ENCODE measurements at places on chromosomes 11 and 22.

GRCh38 chr11:78046486-78046854 is 17.2 kb upstream of the THRSP start:
- DNase-seq: no peak

DNA sequence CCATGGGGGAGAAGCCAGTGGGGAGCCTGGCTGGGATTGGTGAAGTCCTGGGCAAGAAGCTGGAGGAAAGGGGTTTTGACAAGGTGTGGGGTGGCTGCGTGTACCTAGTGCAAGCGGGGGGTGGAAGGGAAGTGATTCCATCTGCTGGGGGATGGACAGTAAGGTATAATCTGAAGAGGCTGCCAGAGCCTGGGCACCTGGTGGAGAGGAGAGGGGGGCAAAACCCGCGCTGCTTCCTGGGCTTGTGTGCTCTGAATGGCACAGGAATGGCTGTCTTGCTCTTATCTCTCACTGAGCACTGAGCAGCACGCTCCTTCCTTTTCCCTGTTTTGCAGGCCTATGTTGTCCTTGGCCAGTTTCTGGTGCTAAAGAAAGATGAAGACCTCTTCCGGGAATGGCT is 988 bp downstream of the BANF1 start:
- DNase-seq: no peak

- DNase-seq: no peak
These were observed 547.6 kb downstream of the BUD13 start for GRCh38 chr11:116225236-116225635.

GRCh38 chr11:83816572-83817187 is 530.5 kb upstream of the CCDC90B start:
- no peak for DNase-seq

DNA sequence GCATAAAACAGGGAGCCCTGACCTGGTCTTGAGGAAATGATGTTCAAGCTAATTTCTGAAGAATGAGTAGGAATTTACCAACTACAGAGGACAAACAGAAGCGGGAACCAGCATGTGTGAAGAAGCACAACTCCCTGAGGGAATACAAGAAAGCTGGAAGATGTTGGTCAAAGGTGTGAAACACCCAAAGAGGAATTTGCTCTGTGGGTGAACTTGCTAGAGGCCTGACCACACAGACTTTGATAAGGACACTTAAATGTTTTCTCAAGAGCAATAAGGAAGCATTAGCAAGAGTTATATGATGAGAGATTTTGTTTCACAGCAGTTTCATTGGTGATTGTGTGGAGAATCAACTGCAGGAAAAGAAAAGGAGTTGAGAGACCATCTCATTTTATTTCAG is 17.6 kb downstream of the SLC5A12 start:
- DNase-seq: no peak

DNA sequence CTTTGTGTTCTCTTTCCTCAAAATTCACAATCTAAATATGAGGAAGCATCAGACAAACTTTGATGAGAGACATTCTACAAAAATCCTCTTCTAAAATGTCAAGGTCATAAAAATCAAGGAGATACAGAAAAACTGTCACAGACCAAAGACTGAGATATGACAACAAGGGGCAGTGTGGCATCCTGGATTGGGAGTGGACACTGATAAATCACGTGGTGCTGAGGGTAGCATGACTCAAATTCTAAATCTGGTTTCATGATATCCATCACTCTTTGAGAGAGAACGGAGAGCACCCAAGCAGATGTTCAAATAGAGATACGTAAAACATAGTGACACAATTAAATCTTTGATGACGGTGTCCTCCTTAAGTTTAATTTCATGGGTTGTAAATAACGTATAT is 13.0 kb upstream of the CARD18 start:
- DNase-seq: no peak

GRCh38 chr11:66317723-66318599 is 1.1 kb upstream of the CD248 start:
- no peak for DNase-seq

- no peak for DNase-seq
These were observed 17.0 kb downstream of the DDX17 start for GRCh38 chr22:38489142-38489541.

GRCh38 chr11:41826085-41826484 is 366.6 kb upstream of the LRRC4C start:
- no peak for DNase-seq

DNA sequence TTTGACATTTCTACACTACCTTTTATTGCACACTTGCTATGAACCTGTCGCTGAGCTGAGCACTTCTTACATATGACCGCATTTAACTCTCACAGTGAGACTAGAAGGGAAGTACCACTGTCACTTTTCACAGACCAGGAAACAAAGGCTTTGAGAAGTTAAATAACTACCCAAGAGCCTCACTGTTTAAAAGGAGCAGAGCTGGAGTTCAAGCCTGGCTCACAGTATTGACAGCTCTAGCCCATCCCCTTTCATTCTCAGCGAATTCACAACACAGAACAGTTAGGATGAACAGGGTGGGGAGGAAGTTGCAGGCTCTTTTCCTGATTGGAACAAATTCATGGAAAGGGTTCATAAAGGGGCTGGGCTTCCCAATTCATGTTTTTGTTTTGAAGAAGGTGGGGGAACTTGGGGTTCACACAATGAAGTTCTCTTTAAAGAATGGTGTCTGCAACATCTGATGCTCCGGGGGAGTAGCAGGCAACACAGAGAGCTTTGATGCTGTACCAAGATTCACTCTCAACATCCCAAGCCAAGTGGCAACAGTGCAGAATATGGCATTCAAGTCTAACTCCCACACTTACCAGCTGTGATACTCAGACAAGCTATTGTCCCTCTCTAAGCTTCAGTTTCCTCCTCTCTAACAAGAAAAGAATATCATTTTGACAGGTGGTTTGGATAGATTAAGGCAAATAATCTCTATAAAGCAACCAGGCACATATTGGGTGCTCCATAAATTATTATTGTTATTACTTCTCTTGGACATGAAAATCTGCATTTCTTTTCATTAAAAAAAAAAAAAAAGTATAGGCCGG is 17.2 kb downstream of the SCGB1A1 start:
- DNase-seq: no peak

- no peak for DNase-seq
These were observed 302.4 kb downstream of the MN1 start for GRCh38 chr22:27499121-27499520.

GRCh38 chr11:69797156-69797555 is 22.0 kb upstream of the FGF4 start:
- DNase-seq: no peak

GRCh38 chr22:45334068-45334467 is 24.3 kb downstream of the FAM118A start:
- peak; percentile 66 for DNase-seq

- DNase-seq: no peak
These were observed 51.7 kb downstream of the GAB4 start for GRCh38 chr22:16956290-16956689.

- DNase-seq: no peak
These were observed 26.6 kb downstream of the EMID1 start for GRCh38 chr22:29231971-29232959.

DNA sequence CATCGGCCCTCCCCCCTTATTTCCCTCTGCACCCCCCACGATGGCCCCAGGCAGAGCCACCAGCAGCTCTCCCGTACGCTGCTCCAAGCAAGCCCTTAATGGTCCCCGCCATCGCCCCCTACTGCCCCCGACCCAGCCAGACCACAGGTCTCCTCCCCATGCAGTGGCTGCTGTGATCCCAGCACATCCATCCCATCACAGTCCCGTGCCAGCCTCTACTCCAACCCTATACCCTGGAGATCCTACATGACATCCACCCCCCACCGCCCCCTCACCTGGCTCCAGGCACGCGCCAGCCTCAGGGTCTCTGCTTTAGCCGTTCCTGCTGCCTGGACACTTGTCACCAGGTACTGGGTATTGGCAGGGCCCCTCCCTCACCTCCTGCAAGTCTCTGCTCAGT is 85.8 kb upstream of the RTL6 start:
- no peak for DNase-seq

- DNase-seq: no peak
These were observed 443.7 kb downstream of the NTM start for GRCh38 chr11:131814108-131814507.

GRCh38 chr11:7969756-7970646 is 4.8 kb upstream of the NLRP10 start:
- no peak for DNase-seq

DNA sequence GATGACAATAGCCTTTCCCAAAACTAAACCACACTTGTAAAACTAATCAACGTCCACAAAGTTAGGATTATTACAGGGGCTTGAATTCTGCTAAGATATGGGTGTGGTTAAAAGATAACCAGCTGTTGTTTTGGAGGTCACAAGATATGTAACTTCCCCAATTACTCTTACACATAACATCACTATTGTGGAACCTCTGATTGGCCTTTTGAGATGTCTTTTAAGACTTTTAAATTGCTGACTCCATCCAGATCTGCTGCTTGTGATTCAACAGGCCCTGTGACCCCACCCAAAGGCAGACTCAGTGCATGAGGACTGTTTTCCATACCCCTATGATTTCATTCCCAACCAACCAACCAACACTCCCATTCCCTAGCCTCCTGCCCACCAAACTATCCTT is 893.9 kb downstream of the OPCML start:
- no peak for DNase-seq

- no peak for DNase-seq
These were observed 74.2 kb downstream of the ZBTB16 start for GRCh38 chr11:114133548-114134329.

DNA sequence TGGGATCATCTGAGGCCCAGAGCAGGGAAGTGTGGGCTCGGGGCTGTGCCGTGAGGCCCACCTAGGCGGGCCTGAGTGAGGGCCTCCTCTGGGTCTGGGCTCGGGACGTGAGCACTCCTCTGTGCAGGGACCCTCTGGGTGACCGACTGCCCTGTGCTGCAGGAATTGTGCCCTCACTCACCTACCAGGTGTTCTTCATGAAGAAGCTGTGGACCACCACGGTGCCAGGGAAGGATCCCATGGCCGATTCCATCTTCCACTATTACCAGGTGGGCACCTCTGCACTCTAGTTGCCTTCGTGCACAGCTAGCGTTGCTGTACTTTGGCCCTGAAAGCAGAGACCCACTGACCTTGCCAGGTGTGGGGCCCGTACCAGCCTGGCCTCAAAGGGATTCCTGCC is 80.5 kb downstream of the MYO7A start:
- DNase-seq: no peak

GRCh38 chr11:23991165-23991539 is 505.7 kb upstream of the LUZP2 start:
- DNase-seq: no peak

DNA sequence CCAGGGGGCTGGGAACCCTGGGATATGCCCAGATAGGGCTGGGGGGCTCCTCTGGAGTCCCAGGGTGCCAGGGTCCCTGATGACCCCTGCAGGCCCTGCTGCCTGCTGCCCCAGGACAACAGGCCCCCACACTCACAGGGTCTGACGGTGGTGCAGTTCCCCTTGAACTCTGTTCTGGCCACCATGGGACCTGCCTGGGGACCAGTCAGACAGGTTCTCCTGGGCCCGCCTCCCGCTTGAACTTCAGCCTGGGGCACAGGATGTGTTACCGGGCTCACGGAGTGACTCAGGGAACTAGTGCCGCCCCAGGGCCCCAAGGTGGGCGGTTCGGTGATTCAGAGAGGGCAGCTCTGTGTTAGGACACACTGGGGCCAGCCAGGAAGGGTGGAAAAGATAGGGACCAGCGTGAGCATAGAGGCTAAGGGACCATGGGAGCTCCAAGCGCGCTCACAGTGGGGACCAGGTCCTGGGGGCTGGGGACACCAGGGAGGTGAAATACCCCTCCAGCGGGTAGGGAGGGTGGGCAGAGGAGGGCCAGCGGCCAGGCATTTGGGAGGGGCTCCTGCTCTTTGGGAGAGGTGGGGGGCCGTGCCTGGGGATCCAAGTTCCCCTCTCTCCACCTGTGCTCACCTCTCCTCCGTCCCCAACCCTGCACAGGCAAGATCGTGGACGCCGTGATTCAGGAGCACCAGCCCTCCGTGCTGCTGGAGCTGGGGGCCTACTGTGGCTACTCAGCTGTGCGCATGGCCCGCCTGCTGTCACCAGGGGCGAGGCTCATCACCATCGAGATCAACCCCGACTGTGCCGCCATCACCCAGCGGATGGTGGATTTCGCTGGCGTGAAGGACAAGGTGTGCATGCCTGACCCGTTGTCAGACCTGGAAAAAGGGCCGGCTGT is 21.5 kb upstream of the TXNRD2 start:
- DNase-seq: no peak

DNA sequence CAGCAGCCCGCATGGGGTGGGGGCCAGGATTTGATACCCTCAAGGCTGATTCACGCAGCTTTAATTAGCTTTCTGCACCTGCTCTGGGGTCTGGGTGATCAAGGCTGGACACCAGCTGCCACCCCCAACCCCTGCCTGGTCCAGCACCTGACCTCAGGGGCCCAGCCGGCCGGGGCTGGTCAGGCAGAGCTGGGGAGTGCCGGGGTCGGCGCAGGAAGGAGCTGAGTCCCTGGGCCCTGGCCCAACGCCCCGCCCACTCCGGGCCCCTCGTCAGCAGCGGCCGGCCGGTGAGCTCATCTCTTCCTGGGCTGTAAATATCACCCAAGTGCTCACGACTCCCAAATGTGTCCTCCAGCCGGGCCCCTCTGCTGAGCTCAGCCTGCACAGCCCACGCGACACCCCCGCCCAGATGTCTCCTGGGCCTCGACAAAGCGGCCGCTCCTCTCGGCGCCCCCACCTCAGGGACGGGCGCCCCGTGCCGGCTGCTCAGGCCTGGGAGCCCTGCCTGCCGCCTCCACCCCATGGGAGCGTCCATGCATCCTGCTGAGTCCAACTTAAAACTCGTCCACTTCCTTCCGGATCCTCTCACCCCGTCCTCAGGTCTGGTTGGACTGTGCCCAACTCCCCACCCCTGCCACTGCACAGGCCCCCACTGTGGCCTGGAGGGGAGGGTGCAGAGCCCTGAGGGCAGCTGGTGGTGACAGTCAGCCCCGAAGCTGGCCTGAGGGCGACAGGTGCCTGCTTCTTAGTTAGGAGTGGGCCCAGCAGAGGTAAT is 29.0 kb downstream of the RTN4R start:
- DNase-seq: no peak

- no peak for DNase-seq
These were observed 30.9 kb upstream of the BAIAP2L2 start for GRCh38 chr22:38141217-38141973.

GRCh38 chr11:115430345-115430744 is 73.9 kb downstream of the CADM1 start:
- no peak for DNase-seq

- no peak for DNase-seq
These were observed 132.6 kb downstream of the MIAT start for GRCh38 chr22:26789951-26790350.

- DNase-seq: no peak
These were observed 30.7 kb downstream of the ARHGAP8 start for GRCh38 chr22:44783091-44783490.
